ENCODE measurements at places on chromosomes 4 and X.
A peak's percentile ranks its signal among the peaks of the same experiment; 100 is the strongest.

GRCh38 chr4:184644553-184645307 is 4.5 kb downstream of the CASP3 start:
- no peak for DNase-seq

GRCh38 chr4:74716436-74716765 is 77.9 kb downstream of the BTC start:
- no peak for DNase-seq

DNA sequence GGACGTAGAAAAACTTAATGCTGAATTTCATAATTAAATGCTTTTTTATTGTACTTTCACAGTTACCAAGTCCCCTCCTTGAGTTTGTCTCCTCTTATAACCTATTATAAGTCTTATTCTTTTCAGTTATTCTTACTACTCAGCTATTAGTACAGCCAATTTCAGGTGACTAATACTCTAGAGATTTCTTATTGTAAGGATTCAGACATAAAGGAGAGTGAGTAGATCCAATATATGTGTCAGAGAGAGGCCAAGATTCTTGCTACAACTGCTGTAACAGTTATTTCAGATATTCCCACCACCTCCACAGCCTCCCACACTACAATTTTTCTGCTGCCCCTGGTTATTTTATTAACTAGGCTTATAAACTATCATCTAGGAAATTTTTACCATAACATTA is 274.5 kb downstream of the GPAT3 start:
- no peak for DNase-seq

GRCh38 chr4:112817933-112818593 is 181.1 kb downstream of the LARP7 start:
- DNase-seq: peak; percentile 4

DNA sequence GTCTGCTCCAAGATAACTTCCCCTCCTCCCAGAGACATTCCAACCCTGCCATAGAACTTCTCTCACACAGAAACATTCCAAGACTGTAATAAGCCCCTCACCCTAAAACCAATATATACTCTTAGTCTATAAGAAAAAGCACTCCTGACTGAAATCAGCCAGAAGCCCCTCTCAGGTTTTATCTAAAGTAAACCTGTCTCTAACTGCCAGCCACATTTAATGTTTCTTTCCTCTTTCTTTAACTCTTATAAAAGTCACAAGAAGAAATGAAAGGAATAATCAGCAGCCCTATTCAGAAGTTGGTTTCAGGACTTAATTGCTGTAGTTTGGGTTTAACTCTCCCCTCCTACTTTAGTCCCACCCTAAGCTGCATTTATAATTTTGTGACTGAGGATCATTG is 165.0 kb upstream of the ZCCHC13 start:
- no peak for DNase-seq

- no peak for DNase-seq
These were observed 69.3 kb downstream of the BTC start for GRCh38 chr4:74724979-74725378.

DNA sequence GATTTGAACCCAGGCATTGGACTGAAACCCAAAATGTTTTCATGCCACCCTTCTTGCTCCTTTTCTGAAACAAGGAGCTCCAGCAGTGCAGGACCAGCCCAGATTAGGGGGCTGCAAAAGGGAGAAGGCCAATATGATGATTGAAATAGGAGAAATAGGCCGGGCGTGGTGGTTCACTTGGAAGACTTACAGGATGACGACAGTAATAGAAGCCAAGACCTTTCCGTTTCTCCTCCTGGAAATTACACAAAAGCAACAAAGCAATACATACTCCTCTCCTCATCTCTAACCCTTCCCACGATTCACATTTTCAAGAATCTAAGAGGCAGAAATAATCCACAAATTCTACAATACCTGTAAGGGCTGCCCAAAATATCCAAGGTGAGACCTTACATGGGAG is 90.8 kb downstream of the ANAPC4 start:
- no peak for DNase-seq

DNA sequence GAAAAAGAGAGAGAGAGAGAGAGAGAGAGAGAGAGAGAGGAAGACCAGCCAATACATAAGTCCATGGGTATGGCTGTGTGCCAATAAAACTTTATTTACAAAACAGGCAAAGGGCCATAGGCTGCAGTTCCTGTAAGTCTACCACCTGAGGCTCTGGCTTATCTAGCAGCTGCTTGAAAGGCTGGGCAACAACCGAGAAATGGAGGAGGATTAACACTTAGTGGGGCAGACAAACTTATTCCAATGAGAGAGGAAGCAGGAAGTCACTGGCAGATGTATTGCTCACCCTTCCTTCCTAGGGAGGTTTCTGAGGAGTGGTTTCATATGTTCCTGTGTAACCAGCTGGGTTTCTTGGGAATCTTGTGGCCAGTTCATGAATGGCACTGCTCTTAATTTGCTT is 4.7 kb upstream of the GPR143 start:
- DNase-seq: no peak

DNA sequence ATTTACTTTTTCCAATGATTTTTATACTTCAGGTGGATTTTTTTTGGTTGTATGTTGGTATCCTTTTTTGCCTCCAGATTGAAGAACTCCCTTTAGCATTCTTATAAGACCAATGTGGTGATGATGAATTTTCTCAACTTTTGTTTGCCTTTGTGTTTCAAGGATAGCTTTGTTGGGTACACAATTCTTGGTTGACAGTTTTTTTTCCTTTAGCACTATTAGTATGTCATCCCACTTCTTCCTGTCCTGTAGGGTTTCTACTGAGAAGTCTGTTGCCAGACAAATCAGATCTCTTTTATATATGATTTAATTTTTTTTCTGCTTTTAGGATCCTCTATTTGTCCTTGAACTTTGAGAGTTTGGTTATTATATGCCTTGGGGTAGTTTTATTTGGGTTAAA is 463.0 kb upstream of the GALNT7 start:
- no peak for DNase-seq

Measured in renal cortex interstitium (tissue), 15 donors.